Esophagus squamous epithelium (tissue), 5 donors: ENCODE measurements at places on chromosomes 4 and X. TPM values are rescaled to one million over a fixed set of nuclear protein-coding genes. Genes with fewer than 3 reads are reported as not detected.
A peak's percentile ranks its signal among the peaks of the same experiment; 100 is the strongest.

Gene CLDN2
- not detected for total RNA-seq

Gene CENPE
- 11.8 TPM for total RNA-seq

Gene CCDC160
- 1.3 TPM for total RNA-seq

Gene CD38
- 2.5 TPM for total RNA-seq

Gene OTUD6A
- not detected for total RNA-seq

Gene ATOH1
- not detected for total RNA-seq

Gene TREX2
- 5.1 TPM for total RNA-seq

Gene PAGE2
- total RNA-seq, result not detected

Gene KLB
- total RNA-seq, result 0.34 TPM

- no peaks in the 10 kb centered on the region for H3K36me3 ChIP-seq
- no peak for DNase-seq
- H3K4me3 ChIP-seq, result no peak overlapping the region
- no peaks in the 10 kb centered on the region for H3K27me3 ChIP-seq
Observed at GRCh38 chr4:44848466-44848865, 122.1 kb upstream of the GNPDA2 start.

DNA sequence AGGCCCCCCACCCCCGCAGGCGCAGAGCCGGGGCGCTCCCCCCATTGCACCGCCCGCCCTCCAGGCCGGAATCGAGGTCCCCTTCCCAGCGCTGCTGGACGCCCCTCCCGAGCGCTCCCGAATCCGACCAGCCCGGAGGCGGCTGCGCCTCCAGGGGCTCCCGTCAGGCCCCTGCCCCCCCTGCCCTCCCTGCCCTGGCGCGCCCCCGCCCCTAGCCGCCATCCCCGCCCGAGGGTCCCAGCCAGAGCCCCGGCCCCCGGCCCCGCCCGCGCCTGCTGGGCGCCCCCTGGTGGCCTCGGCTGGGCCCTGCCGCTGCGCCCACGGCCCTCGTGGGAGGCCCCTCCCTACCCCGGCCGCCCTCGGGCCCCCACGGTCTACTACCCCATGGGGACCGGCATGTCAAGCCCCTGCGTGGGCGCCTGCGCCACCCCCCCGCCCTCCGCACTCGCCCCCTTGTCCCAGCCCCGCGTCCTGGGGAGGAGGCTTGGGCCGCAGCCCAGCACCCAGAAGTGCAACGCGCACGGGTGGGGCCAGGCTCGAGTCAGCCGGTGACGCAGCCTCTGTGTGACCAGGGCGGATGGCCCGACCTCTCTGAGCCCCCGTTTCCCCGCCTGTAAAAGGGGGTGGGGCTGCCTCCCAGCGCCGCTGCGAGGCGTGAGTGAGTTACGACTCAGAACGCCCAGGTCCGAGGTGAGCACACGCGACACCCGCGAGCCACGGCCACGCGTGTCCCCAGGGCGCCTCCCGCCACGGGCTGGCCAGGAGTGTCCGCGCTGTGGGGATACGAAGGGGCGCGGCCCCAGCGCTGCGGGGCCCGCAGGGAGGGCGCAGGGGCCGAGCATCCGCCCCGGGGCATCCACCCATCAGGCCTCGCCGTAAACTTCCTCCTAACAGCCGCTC, 104.9 kb downstream of the FAM53A start:
- H3K27ac ChIP-seq, result peak overlapping the region; percentile 78
- peak; percentile 31 for DNase-seq
- H3K4me1 ChIP-seq, result peaks cover 14% of the 10 kb centered on the region
- H3K27me3 ChIP-seq, result no peaks in the 10 kb centered on the region
- H3K36me3 ChIP-seq, result no peaks in the 10 kb centered on the region
- peak overlapping the region; percentile 88 for H3K4me3 ChIP-seq

- no peak overlapping the region for H3K27ac ChIP-seq
- DNase-seq, result no peak
- H3K4me1 ChIP-seq, result peaks cover 27% of the 10 kb centered on the region
- H3K27me3 ChIP-seq, result no peaks in the 10 kb centered on the region
Observed at GRCh38 chr4:140944572-140944971, 188.4 kb upstream of the TBC1D9 start.

DNA sequence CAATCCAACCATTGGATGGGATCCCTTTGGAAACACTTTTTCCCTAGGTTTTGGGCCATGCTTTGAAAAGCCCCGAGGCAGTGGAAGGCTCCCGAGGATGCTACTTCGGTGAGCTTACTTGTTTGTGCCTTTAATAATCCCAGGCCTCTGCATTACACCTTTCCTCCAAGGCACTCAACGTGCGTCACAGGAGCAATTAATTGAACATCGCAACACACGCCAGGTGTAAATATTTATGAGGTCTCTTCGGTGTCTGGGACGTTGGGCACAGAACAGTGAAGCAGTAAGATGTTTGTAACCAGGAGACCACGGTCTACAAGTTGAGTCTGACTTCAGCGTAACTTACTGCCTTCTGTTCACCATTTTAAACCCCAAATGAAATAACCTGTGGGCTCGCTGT, 97.3 kb downstream of the CLNK start:
- H3K4me3 ChIP-seq, result no peak overlapping the region
- H3K27me3 ChIP-seq, result peaks cover 3% of the 10 kb centered on the region
- H3K4me1 ChIP-seq, result peaks cover 3% of the 10 kb centered on the region
- no peak overlapping the region for H3K27ac ChIP-seq
- no peak for DNase-seq

DNA sequence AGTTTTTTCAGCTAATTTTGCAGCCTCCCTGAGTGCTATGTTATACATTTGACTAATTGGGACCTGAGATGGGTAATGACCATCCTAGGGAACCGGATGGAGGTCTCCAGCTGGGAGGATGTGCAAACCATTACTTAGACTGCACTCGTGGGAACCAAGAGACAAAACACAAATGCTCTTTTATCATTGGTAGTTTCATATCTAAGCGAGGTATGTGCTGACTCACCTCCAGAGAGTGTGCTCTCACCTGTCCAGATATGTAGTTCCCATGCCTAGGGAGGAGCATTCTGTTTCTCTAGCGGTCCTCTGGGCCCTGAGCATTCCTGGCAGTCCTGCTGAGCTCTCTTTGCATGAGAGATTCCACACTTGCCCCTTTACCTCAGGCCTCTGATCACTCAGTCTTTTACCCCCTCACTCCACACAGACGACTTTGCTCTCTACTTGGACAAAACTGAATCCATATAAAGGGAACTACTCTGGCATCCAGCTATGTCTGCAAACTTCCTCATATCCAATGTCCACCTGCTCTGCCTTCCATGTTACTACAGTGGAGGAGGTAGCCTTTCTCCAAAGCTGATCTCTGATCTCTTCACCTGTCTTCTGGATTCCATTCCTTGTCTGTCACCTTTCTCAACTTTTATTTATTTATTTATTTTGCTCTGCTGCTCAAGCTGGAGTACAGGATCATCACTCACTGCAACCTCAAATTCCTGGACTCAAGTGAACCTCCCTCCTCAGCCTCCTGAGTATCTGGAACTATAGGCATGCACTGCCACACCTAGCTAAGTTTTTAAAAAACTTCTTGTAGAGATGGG, 88.4 kb downstream of the LRP2BP start:
- H3K4me1 ChIP-seq, result no peaks in the 10 kb centered on the region
- H3K27me3 ChIP-seq, result no peaks in the 10 kb centered on the region
- DNase-seq, result no peak

DNA sequence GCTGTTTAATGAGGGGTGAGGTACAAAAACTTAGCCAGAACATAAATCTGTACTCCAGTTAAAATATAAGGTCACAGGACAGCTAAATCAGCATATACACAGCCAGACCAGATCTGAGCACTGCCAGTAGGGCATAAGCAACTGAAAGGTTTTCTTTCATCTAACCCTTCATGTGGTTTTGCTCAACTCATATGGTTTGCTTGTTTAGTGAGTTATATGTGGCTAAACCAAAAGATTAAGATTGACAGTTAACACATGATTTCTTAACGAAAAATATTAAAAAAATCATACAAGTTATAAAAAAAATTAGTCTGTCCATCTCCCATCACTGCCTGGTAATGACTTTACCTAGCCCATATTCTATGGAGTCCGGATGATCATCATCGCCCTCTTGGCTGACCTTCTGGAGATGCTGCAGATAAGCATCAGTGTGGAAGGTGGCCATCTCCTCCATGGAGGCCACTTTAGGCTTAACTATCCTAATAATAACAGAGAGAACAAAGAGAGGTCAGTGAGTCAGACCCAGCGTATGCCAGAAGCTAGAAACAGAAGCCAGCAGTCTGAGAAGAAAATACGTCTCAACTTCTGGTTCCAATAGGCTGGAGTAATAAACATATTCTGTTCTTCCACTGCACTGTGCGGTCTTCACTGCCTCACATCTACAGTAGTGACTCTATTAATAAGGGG, 4.1 kb downstream of the HDAC8 start:
- H3K27ac ChIP-seq, result no peak overlapping the region
- H3K4me1 ChIP-seq, result no peaks in the 10 kb centered on the region
- H3K36me3 ChIP-seq, result no peaks in the 10 kb centered on the region
- no peaks in the 10 kb centered on the region for H3K27me3 ChIP-seq

DNA sequence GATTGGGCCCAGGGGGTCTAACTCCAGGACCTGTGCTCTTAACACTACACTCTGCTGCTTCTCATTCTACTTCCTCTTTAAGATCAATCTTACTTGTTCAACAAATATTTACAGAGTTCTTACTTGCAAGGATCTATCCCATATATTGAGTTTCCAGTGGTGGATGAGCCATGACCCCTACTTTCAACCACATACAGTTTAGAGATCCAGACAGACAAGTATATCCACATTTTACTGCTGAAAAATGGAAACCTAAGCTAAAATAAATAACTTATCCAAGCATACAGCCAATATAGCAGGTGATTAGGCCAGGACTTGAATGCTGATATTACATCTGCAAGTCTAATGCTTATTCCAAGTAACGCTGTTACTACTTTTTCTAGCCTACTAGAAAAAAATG, 18.7 kb downstream of the TMEM150C start:
- H3K4me3 ChIP-seq, result no peak overlapping the region
- no peak overlapping the region for H3K27ac ChIP-seq
- no peaks in the 10 kb centered on the region for H3K4me1 ChIP-seq
- H3K36me3 ChIP-seq, result no peaks in the 10 kb centered on the region
- no peaks in the 10 kb centered on the region for H3K27me3 ChIP-seq

- no peaks in the 10 kb centered on the region for H3K36me3 ChIP-seq
- H3K4me1 ChIP-seq, result no peaks in the 10 kb centered on the region
- no peak overlapping the region for H3K4me3 ChIP-seq
Observed at GRCh38 chr4:20679951-20680350, 20.3 kb upstream of the PACRGL start.

DNA sequence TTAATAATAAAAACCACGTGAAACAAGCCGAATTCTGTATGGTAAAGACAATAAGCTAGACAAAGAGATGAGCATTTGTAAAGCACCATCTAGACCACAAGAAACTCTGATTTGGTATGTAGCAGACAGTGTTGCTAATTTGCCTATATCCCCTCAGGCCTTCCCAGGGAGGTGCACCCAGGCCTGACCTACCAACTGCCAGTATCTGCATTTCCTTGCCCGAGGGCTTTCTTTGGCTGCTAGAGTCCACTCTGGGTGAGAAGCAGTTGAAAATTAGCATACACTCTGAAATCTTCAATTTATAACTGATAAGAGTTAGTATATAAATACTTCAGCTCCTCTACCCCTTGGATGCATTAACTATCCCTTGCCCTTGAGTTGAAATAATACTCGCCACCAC, 37.4 kb upstream of the IL1RAPL1 start:
- H3K4me1 ChIP-seq, result no peaks in the 10 kb centered on the region
- H3K36me3 ChIP-seq, result no peaks in the 10 kb centered on the region
- DNase-seq, result no peak
- no peak overlapping the region for H3K4me3 ChIP-seq
- no peak overlapping the region for H3K27ac ChIP-seq

- H3K4me3 ChIP-seq, result no peak overlapping the region
- DNase-seq, result no peak
- H3K27ac ChIP-seq, result no peak overlapping the region
- no peaks in the 10 kb centered on the region for H3K4me1 ChIP-seq
- no peaks in the 10 kb centered on the region for H3K27me3 ChIP-seq
- H3K36me3 ChIP-seq, result no peaks in the 10 kb centered on the region
Observed at GRCh38 chr4:29311247-29311646, 1408.9 kb upstream of the PCDH7 start.

DNA sequence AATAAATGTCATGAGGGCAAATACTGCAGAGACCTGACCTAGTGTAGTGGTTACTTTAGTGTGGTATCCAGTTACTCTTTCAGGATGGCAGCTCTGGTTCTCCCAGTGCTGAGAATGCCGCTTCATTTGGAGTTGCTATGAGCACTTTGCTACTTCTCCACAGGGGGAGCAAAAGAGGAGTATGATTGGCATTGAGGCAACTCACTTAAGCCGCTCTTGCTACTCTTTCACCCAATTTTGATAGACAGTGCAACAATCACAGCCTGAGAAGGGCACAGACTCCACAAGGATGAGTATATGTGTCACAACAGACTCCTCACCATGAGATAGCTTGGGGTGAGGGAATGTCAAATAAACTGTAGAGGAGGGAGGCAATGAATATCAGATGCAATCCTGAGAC, 81.2 kb downstream of the NPY1R start:
- no peak overlapping the region for H3K27ac ChIP-seq
- no peaks in the 10 kb centered on the region for H3K27me3 ChIP-seq
- H3K4me3 ChIP-seq, result no peak overlapping the region
- H3K4me1 ChIP-seq, result no peaks in the 10 kb centered on the region
- no peak for DNase-seq
- no peaks in the 10 kb centered on the region for H3K36me3 ChIP-seq

- no peak for DNase-seq
- H3K27ac ChIP-seq, result no peak overlapping the region
- no peak overlapping the region for H3K4me3 ChIP-seq
- no peaks in the 10 kb centered on the region for H3K36me3 ChIP-seq
Observed at GRCh38 chrX:129953881-129954280, 28.6 kb upstream of the BCORL1 start.

GRCh38 chrX:15336023-15336413, 695 bp upstream of the PIGA start:
- no peaks in the 10 kb centered on the region for H3K36me3 ChIP-seq
- no peaks in the 10 kb centered on the region for H3K27me3 ChIP-seq
- no peak for DNase-seq
- peak overlapping the region; percentile 68 for H3K4me3 ChIP-seq
- peak overlapping the region; percentile 69 for H3K27ac ChIP-seq
- peaks cover 5% of the 10 kb centered on the region for H3K4me1 ChIP-seq

DNA sequence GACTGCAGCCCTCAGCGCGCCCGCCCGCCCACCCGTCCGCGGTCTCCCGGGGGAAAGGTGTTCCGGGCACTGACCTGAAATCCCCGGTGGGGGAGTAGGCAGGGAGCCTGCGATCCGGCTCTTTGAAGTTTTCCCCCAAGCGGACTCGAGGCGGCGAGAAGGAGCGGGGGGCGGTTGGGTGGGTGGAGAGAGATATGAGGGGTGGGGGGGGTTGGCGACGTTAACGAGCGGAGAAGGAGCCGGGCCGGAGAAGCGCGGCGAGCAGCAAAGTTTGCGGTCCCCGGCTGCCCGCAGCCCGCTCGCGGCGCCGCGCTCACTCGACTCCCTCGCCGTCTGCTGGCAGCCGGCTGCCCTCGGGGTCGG, 636 bp downstream of the BCOR start:
- peaks cover 11% of the 10 kb centered on the region for H3K4me1 ChIP-seq
- peak overlapping the region; percentile 86 for H3K4me3 ChIP-seq
- peak overlapping the region; percentile 93 for H3K27ac ChIP-seq
- H3K27me3 ChIP-seq, result no peaks in the 10 kb centered on the region
